Activated T-helper 17 cell treated with anti-CD3 and anti-CD28 coated beads, Interleukin-2, amount 50 U/mL, for 72 hours (primary cell): ENCODE measurements at places on chromosomes 3 and 15. TPM values are rescaled to one million over a fixed set of nuclear protein-coding genes. Genes with fewer than 3 reads are reported as not detected.

Gene ABHD17C
- total RNA-seq = 6.4 TPM

- ATAC-seq = no peak
Measured at GRCh38 chr3:139378587-139379241, 10.7 kb downstream of the COPB2 start.

DNA sequence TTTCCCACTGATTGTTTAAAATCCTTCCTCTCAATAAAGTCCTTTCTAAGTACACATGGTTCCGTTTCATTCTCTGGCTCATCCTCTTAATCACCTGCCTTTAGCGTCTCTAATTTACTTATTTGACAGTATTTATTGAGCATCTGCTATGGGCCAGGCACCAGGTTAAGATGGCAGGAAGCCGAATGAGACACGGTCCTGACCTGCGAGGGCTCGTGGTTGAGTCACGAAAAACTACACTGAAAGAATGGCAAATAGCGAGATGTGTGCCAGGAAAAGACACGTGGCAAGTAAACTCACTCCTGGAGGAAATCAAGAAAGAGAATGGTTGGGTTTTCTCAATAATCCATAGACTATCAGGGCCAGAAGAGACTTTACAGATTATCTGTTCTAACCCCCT, 60.9 kb downstream of the HES1 start:
- ATAC-seq = no peak

GRCh38 chr15:29086001-29086400, 183.6 kb downstream of the NSMCE3 start:
- ATAC-seq = no peak

GRCh38 chr15:69903470-69904469, 193.9 kb downstream of the TLE3 start:
- no peak for ATAC-seq

Gene GRK7
- not detected for total RNA-seq

- ATAC-seq = no peak
Measured at GRCh38 chr3:58325525-58325992, 7.1 kb upstream of the PXK start.

DNA sequence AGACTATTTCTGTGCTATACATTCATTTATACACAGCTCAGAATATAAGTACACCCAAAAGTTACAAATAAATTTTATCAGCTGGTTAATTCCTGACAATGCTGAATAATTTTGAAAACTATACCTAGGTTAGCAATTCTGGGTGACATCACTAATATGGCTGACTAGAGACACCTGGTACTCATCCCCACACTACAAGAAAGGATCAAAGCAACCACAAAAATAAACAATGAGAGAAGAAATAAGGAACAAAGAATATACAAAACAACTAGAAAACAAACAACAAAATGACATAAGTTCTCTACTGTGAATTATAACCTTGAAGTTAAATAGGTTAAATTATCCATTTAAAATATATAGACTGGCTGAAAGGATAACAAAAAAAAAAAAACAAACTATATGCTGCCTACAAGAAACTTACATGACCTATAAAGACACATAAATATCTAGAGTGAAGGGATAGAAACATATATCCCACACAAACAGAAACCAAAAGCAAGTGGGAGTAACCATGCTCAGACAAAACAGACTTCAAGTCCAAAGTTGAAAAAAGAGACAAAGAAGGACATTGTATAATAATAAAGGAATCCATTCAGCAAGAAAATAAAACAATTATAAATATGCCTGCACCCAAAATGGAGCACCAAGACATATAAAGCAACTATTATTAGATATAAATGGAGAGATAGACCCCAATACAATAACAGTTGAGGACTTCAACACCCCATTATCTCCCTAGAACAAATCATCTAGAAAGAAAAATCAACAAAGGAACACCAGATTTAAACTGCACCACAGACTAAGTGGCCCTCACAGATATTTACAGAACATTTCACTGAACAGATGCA, 57.8 kb downstream of the IMPG2 start:
- ATAC-seq = no peak

GRCh38 chr3:172094621-172095557, 55.5 kb downstream of the FNDC3B start:
- peak; percentile 75 for ATAC-seq

GRCh38 chr15:31499236-31499952, 172.8 kb downstream of the KLF13 start:
- no peak for ATAC-seq

DNA sequence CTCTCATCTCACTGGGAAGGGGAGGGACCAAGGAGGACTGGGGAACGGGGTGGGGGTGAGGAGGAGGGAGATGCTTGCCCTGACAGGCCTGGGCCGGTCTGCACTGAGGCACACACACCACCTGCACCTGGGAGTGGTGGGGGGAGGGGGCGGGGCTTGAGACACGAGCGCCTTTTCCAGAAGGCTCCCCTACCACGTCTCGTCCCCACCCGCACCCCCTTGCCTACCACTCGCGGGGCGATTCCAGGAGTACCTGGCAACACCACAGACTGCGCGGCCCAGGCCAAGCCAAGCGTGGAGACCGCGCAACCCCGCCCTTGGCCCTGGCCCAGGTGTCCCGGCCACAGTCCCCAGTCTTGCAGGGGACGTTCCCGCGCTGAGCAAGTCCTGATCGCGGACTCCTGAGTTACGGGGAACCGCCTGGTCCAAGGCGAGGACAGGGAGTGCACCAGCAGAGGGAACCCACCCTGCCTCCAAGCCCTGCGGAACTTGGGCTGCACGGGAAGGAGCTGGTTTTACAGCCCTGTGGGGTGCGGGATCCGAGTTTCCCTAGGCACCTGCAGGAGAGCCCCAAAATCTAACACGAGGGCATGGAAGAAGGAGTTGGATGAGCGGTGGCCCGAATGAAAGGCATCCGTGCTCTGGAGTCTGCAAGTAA, 68.1 kb upstream of the SH3GL3 start:
- no peak for ATAC-seq

GRCh38 chr15:62977952-62978811, 64.4 kb upstream of the TPM1 start:
- ATAC-seq = no peak

Gene PRTG
- not detected for total RNA-seq

Gene PYGO1
- total RNA-seq = not detected

- ATAC-seq = no peak
Measured at GRCh38 chr3:158775426-158776410, 26.1 kb upstream of the MFSD1 start.

Gene TRIM42
- total RNA-seq = not detected

DNA sequence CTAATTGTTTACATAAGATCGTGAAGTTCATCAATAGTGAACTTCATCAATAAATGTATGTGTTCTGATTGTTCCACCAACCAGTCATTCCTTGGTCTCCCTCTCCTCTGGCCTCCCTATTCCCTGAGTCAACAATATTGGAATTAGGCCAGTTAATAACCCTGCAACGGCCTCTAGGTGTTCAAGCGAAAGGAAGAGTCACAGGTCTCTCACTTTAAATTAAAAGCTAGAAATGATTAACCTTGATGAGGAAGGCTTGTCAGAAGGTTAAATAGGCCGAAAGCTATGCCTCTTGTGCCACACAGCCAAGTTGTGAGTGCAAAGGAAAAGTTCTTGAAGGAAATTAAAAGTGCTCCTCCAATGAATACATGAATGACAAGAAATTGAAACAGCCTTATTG, 89.4 kb upstream of the ACKR4 start:
- no peak for ATAC-seq

- ATAC-seq = no peak
Measured at GRCh38 chr3:12483872-12484197, 445 bp upstream of the TSEN2 start.

DNA sequence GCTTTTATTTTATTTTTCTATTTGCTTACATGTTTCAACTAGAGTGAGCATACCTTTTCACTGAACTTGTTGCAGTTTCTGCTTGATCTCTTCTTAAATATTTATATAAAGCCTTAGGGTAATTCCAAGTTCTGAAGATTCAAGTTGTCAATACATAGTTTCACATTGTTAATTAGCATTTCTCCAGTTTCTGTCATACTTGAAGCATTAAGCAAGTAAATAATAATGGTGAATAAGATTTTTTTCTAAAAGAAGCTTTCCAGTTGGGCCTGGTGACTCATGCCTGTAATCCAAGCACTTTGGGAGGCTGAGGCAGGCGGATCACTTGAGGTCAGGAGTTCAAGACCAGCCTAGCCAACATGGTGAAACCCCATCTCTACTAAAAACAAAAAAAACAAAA, 53.9 kb downstream of the CALML4 start:
- no peak for ATAC-seq

GRCh38 chr3:142628801-142629200, 32.6 kb downstream of the PLS1 start:
- ATAC-seq = no peak

DNA sequence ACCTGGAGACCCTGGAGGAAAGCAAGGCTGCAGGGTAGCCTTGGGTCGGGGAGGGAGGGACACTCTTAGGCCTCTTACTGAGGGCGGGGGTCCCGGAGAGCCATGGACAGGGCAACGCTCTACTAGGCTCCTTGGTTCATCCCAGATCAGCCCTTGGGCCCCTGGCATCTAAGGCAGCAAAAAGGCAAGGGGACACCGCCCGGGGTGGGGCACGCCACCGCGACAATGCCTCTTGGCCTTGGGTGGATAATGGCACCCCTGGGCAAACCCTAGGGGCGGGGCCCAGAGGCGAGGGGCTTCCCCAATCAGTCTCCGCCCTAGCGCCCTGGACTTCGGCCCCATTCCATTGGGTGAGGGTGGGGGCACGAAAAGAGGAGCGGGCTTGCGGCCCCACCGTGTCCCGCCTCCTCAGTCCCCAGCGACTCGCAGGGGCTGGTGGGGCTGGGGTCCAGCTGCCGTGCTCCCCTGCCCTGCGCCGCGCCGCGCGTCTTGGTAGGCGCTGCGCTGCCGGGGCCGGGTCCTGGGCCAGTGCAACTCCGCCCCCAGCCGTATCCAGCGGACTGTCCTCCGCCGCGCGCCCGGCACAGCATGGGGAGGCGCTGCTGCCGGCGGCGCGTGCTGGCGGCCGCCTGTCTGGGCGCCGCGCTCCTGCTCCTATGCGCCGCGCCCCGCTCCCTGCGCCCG, at the start of gene CHST13:
CHST13 (plus strand) TSS at position 411 of the 684 bp plus-strand sequence; CDS start at position 589, 178 bp downstream.
- ATAC-seq = peak; percentile 19

- no peak for ATAC-seq
Measured at GRCh38 chr15:39596358-39597051, 15.6 kb downstream of the THBS1 start.

Gene RETNLB
- total RNA-seq = not detected

Gene GPR62
- total RNA-seq = not detected

DNA sequence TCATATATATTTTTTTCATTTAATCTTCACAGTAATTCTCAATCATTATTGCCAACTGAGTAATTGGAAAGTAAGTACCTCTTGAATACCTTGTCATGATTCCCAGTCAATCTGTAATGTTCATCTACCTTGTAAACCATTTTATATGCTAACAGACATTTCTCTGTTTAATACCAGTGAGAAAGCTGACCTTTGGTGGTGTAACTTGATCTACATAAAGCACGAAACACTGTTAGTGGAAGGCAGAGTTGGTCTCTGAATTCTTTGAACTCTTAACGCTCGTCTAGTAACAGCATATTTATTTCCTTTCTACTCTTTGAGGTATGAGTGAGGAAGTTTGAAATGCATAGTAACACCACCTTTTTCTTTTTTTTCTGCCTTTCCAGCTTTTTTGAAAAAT, 59.5 kb downstream of the SLC25A26 start:
- ATAC-seq = no peak

Gene HTR3D
- total RNA-seq = not detected

DNA sequence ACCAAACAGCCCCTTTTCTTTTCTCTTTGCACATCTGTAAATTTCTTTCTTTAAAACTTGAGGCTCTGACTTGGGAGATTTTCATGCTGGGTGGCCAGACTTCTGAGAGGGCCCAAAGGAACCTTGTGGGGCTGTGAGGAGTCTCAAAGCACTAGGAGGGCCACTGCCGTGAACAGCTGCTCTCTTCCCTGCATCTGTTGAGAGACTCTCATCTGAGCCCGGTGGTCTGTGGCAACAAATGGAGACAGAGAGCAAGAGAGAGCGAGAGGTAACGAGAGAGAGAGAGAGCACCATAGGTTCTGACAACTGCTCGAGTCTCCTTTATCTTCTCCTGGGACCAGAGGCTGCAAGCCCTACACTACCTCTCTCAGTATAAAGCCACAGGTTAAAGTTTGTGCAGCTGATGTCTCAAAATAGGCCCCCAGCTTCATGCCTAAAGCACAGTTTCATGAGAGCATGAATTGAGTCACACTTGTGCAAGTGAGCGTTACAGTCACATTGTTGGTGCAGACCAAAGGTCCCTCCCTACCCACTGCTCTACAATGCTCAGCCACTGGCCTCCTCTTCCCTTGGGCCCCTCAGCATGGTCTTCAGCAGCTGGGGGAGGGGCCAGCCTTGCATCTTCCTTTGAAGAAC, 60.7 kb downstream of the ZNF621 start:
- no peak for ATAC-seq
